ENCODE measurements at places on chromosomes 5 and 9.

DNA sequence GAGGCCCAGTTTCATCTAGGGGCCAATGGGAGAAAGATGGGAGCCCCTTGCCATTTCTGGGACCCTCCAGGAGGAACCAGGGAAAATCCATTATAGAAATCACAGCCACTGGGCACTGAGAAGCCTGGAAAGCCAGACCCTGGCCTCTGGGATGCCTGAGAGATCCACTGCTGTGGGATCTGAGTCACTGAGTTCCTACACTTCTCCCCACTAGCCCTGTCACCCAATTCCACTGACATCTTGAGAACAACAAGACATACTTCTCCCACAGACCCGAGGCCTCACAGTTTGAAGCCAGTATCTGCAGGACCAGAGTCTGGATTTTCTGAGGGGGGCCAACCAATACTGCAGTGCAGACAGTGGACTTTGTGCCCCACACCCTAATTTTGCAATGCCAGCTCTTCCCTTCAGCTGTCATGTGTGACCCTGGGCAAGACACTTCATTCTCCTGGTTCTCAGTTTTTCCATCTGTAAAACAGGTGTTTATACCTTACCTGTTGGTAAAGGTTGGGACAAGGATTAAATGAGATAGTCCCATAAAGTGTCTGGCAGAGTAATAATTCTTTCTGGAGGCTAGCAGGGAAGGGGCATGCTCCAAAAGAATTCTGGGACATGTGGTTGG, 46.5 kb downstream of the CXXC5 start:
- no peak for DNase-seq

DNA sequence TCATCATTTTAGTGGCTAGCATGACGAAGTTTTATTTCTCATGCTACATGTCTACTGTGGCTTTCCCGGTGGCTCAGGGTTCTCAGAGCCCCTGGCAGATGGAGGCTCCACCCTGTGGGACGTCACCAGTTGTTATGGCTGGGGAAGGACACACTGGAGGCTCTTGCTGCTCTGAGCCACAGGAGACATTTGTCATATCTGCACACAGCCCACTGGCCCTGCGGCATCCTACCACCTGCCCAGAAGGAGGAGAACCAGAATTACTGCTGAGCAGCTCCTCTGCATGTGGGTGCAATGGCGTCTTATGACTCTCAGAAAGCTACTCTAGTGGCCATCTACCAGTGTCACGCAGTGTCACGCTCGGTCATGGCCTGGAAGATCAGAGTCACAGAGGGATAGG, 6.6 kb downstream of the OR13J1 start:
- DNase-seq, result no peak

DNA sequence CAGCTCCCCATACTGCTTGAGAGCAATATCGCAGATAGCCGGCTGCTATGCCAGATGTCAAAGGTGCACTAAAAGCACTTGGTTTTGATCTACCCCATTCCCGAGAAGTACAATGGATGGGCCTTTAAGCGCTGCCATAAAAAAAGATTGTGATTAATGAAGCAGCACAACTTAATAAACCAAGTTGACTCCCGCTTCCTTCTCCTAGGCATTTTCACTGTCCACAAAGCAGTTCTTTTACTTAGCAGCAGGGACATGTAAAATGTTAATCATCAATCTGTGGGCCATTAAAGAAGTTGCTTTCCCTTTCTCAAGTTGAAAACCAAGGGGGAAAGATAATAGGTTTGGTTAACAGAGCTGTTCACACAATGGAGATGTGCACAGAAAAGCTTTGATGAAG, 176.4 kb downstream of the TRPM6 start:
- no peak for DNase-seq

GRCh38 chr5:9699681-9700080, 69.5 kb upstream of the TAS2R1 start:
- DNase-seq, result no peak

GRCh38 chr5:110092955-110093785, 403.4 kb downstream of the MAN2A1 start:
- no peak for DNase-seq

GRCh38 chr5:39616131-39616530, 191.4 kb upstream of the DAB2 start:
- no peak for DNase-seq

GRCh38 chr5:15554542-15554941, 54.6 kb downstream of the FBXL7 start:
- DNase-seq, result no peak

DNA sequence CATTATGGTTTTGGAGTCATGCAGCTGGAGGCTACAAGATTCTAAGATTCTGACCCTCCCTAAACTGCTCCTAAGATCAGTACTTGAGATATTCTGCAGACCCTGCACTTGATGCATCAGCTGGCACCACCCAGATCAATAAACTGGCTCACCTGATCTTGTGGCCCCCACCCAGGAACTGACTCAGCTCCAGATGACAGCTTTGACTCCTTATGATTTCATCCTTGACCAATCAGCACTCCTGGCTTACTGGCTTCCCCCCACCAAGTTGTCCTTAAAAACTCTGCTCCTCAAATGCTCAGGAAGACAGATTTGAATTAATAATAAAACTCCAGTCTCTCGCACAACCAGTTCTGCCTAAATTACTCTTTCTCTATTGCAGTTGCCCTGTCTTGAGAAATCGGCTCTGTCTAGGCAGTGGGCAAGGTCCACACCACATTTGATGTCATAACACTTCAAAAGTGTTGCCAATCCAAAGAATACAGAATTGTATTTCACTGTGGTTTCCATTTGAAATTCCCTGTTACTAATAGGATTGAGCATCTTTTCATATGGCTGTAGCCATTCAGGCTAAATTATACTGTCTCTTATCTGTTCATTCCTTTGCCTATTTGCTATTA, 14.8 kb upstream of the SLC30A5 start:
- DNase-seq, result peak; percentile 22

DNA sequence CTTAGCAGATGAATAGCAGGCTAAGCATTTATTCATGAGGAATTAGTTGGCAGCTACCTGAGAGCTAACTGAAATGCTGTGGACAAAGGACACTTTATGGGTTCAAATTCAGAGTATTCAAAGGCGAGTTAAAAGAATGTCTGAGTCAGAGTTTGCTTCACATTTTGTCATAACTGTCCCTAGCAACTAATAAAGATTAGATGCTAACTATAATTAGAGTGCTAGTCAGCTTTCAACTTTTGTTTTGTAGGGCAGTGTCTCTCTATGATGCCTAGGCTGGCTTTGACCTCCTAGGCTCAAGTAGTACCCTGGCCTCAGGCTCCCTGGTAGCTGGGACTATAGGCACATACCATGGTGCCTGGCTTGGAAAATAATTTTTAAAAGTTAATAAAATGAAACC, 4.6 kb downstream of the SMC5 start:
- DNase-seq, result no peak

DNA sequence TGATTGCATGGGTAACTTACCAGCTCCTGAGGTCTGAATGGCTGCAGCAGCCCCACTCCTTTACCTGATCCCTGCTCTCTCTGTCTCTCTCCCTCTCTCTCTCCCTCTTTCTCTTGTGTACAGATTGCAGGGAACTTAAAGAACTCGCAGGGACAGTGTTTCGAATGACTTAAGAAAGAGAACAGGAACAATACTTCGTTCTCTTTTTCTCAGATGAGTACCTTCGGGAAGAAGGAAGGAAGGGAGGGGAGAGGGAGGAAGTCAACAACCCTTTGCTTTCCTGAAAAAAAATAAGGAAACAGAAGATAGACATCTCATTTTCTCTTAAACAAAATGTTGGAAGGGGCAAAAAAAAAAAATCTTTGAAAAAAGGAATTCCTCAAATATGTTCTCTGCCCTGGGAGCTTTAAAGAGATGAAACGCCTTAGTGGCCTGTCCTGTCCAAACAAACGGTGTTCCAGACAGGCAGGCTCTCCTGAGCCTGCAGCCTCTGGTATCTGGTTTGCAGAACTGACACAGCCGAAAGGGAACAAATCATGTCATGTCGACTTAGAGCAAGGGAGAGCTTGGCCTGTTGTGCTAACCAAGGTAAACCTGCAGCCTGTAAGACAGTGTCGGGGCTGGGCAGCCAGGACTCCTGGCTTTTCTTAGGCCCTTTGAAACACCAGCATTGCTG, at the start of gene ZNF366:
Gene ZNF366 (minus strand): TSS at position 180 of the 676 bp plus-strand sequence. CDS start 45,914 bp downstream, outside the sequence.
- no peak for DNase-seq
